Stimulated activated CD4-positive, alpha-beta T cell treated with anti-CD3 and anti-CD28 coated beads, Interleukin-4, amount 100 ng/mL, for 4 hours (primary cell): ENCODE measurements at places on chromosomes 3 and 15.
A peak's percentile ranks its signal among the peaks of the same experiment; 100 is the strongest.

GRCh38 chr3:81744366-81744765 lies 17.1 kb downstream of the GBE1 start:
- DNase-seq, result no peak

DNA sequence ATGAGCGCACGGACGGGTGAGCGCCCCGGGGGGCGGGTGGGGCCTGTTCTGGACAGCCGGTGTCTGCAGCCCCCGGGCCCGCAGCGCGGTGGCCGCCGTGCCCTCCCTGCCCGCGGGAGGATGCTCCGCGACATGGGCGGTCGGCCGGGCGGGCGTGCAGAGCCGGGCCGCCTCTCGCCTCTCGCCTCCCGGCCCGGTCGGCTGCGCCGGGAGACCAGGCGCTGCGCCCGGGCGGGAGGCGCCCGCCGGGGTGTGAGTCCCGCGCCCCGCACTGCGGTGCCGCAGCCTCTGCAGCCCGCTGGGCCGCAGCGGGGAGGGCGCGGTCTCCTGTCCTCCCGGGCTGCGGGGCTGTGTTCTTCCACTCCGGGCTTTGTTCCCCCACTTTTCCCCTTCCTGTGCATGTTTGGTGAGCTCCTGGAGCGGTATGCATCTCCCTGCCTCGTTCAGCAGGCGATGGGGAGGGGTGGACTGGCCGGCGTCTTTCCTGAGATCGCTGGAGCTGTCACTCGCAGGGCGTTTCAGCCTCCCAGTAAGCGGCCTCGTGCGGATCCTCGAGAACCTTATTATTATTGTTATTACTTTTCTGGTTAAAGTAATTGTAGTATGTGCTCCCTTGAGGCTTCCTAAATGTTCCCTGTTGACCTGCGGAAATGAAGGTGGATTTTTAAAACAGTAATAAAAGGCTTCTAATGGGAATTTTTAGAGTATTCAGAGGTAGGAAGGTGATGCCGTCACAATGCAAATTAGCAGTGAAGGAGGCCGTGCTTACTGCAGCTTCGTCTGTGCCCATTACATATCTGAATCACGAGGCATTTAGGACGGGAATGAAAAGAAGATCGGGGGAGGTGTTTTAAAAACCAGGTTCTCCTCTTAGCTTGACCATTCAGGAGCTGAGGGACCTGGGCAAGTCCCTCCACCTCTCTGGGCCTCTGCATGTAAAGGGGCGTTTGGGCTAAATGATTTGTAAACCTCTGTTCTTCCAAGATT lies 593 bp downstream of the TMOD2 start:
- DNase-seq, result no peak

DNA sequence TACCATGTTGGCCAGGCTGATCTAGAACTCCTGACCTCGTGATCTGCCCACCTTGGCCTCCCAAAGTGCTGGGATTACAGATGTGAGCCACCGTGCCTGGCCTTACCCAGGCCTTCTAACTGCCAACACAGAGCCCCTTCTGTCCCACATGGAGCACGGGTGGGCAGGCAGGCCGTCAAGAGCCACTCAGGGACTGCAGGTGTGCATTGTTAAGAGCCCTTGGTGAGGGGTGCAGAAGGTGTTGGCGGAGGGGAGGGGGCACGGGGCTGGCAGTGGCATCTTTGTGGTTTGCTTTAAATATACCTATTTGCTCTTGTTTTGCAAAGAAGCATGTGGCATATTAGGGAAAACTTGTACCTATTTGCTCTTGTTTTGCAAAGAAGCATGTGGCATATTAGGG lies 37.3 kb downstream of the SMAD6 start:
- no peak for DNase-seq

DNA sequence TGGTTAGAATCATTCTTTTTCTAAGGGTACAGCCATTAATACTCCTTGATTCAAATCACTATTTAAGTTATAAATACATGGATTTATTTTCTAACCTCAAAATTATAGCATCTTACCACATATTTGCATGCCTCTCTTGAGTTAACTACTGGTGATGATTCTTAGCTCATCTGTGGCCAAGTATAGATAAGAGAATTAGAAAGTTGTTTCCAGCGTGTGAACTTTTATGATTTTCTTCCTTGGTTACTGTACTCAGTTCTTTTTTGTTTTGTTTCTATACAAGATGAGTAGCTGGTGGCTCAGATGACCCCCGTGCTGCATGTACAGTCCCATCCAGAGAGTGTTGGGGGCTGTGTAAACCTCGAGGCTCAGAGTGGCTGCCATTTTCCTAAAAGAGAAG lies 124.6 kb downstream of the IGF1R start:
- no peak for DNase-seq

GRCh38 chr3:44960387-44961026 lies 15.5 kb downstream of the ZDHHC3 start:
- DNase-seq, result no peak

DNA sequence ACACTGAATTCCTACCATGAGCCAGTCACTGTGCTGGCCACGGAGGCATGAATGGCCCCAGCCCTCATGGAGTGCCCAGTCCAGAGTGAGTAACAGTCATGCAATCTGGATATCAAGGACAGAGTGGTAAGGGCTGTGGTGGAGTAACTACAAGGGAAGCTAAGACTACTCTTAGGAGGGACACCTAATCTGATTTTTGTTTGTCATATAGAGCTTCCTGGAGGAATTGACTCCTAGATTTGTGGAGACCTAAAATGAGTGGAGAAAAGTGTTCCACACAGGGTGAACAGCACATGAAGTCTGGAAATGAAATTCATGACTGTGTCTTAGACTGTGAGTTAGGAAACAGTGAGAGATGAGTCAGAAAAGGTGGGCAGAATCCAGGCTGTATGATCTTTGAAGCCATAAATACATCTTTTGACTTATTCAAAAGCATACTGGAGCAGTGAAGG lies 219.9 kb downstream of the NFKBIZ start:
- DNase-seq, result no peak

DNA sequence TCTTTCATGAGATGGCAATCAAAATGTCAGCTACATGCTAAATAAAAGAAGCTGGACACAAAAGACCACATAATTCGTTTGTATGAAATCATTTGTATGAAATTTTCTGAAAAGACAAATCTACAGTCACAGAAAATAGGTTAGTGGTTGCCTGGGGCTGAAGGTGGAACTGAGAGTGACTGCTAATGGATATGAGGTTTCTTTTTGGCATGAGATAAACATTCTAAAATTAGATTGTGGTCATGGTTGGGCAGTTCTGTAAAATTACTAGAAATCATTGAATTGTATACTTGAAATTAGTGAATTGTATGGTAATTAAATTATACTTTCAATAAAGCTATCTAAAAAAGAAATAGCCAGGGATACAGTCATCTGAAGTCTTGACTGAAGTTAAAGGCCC lies 2.7 kb upstream of the DMXL2 start:
- no peak for DNase-seq

- DNase-seq, result no peak
Measured at GRCh38 chr3:69540706-69541581, 155.1 kb upstream of the FRMD4B start.

DNA sequence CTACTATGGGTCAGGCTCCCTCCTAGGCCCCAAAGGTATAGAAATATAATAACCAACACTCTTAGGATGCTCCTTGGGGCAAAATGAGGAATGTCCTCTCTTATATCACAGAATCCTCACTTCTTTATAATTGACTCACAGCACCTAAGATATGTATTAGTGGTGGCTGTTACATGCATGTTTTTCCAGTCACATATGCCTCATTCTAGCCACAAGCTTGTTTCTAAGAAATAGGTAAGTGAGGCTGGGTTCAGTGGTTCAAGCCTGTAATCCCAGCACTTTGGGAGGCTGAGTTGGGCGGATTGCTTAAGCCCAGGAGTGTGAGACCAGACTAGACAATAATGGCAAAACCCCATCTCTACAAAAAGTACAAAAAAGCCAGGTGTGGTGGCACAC lies 57.9 kb upstream of the PSMD6 start:
- no peak for DNase-seq

DNA sequence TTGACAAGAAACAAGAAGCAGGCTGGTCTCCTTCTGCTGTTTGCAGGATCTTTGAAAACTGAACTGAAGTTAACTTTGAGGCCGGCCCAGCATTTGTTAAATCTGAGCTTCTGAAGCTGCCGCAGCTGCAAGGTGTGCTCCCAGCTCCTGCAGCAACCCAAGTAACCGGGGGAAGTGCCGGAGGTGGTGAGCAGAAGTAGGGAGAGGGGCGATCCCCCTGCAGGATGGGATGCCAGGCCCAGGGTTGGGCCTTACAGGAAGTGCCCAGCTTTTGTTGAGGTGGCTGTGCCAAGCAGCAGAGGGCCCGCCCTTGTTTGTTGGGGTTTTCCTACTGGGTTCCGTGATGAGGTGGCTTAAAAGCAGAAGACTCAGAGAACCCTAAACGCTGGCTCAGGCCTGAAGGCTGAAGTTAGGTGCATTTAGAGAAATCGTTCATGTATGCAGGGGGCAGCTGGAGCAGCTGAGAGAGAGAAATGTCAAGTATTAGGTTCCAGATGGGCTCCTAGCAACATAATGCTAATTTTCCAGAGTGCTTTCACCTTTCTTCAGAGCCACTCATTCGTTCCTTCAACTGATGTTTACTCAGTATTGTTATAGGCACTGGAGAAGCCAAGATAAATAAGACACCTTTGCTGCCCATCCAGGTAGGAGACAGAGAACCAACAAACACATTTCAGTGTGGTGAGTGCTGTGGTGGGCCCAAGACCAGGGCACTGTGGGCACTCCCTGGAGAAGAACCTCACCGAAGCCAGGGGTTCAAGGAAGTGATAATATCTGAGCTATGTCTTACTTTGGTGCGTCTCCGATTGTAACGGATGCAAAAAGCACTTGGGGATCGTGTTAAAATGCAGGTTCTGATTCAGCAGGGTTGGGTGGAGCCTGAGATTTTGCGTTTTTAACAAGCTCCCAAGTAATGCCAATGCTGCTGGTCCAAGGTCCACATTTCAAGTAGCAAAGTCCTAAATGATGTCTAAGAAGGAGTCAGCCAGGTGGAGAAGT lies 42.2 kb upstream of the PLCL2 start:
- DNase-seq, result peak; percentile 62

GRCh38 chr15:57972864-57973263 lies 92.6 kb downstream of the ALDH1A2 start:
- no peak for DNase-seq
